ENCODE measurements at places on chromosomes 5 and 9. TPM values are rescaled to one million over a fixed set of nuclear protein-coding genes. Genes with fewer than 3 reads are reported as not detected.
A peak's percentile ranks its signal among the peaks of the same experiment; 100 is the strongest.

DNA sequence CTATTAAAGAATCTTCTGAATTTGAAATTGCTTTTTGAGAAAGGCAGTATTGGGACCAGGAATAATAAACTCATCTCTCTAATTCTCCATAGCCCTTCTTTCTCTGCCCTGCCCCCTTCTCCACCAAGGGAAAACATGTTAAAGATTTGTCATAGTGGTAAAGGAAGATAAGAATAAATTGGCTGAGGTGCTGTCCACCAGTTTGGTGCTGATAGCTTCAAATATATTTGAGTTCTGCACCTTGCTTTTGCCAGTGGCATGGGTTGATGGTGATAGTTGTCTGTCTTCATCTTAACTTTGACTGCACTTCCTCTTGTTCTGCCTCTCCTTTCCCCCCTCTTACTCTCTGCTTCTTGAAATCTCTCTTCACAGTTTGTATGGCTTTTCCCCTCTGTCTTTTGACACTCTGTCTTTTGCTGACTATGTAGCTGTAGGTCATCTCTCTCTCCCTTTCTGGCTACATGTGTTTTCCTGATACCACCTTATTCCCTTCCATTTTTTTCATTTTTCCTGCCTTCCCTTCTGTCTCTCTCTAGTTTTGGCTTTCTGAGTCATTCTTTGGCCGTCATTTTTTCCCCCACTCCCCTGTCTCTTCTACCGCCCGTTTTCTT lies 56.6 kb downstream of the NDUFS4 start:
- DNase-seq = peak; percentile 19

The TMEM215 gene
- not detected for total RNA-seq

- peak; percentile 43 for DNase-seq
Measured at GRCh38 chr9:33170464-33171415, 3.6 kb upstream of the B4GALT1 start.

The MAMDC2 gene
- not detected for total RNA-seq

- DNase-seq = no peak
Measured at GRCh38 chr9:72440378-72440777, 75.4 kb upstream of the ZFAND5 start.

- DNase-seq = peak; percentile 99
Measured at GRCh38 chr9:131650254-131650653, 89.6 kb downstream of the RAPGEF1 start.

- DNase-seq = no peak
Measured at GRCh38 chr5:18244309-18244708, 610.0 kb downstream of the TAF11L14 start.

DNA sequence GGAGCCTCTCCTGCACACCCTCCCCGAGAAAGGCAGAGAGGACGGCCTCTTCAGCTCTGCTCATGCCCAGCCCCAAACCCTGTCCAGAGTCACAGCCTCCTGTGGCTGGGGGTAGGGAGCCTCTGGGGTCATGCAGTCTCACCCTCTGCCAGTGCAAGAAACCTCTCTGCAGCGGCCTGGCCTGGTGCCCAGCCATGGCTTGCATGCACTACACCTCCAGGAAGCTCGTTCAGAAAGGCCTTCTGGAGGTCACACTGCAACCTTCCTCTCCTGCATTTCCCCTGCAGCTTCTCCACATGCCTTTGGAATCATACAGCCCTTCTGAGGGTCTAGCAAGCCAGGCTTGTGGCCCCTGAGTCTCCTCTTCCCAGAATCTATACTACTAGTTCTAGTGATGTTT lies 17.9 kb downstream of the CSF1R start:
- DNase-seq = no peak

DNA sequence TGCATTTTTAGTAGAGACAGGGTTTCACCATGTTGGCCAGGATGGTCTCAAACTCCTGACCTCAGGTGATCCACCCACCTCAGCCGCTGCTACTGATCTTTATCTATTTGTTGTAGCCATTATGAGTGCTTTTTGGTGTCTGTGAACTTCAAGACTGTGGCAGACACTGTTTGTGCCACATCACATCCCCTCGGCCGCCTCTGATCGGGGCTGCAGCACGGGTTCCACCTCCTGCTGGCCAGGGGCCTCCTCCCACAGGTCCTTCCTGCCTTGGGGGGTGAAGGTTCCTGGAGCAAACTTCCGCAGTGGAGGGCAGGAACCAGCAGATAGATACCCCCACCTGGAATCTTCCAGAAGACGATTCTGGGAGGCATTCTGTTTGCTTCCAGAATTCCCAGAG lies 98.5 kb downstream of the C9orf50 start:
- DNase-seq = no peak

- DNase-seq = peak; percentile 90
Measured at GRCh38 chr9:132877824-132878694, at the start of gene AK8. TSS of gene AK8 (minus strand) at chr9:132878284. CDS start at chr9:132878255, 29 bp downstream.

DNA sequence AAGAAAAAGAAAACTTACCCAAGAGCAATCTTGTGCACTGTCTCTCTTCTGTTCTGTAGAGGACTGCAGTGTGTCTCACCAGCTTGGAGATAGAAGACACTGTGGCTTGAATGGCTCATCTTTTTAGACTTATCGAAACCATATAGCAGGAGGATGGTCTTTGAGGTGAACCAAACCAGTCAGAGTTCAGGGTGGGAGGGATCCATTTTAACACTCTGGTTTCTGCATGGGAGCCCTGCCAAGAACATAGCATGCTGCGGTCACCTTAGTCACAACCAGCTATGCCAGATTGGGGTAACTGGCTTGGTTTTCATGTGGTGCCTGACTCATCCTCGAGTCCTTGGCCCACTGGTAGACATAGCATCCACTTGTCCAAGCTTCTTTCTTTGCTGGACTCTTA lies 135.1 kb downstream of the PAPPA start:
- peak; percentile 99 for DNase-seq

- peak; percentile 5 for DNase-seq
Measured at GRCh38 chr9:72154468-72155285, 5.4 kb downstream of the GDA start.

- DNase-seq = no peak
Measured at GRCh38 chr5:73282383-73282782, 109.4 kb downstream of the TMEM174 start.

The ADAMTS2 gene
- total RNA-seq = 132 TPM

- DNase-seq = peak; percentile 90
Measured at GRCh38 chr9:76403352-76403751, 9.1 kb upstream of the RFK start.
